Naive B cell (primary cell): ENCODE measurements at places on chromosomes 13 and 19. TPM values are rescaled to one million over a fixed set of nuclear protein-coding genes. Genes with fewer than 3 reads are reported as not detected.

GRCh38 chr13:22077764-22078163, 406.9 kb downstream of the FGF9 start:
- no peaks in the 10 kb centered on the region for H3K27me3 ChIP-seq
- no peak for DNase-seq
- H3K4me1 ChIP-seq: no peaks in the 10 kb centered on the region
- no peak overlapping the region for H3K4me3 ChIP-seq
- H3K36me3 ChIP-seq: no peaks in the 10 kb centered on the region

- no peak for DNase-seq
- H3K27me3 ChIP-seq: no peaks in the 10 kb centered on the region
- no peak overlapping the region for H3K27ac ChIP-seq
- H3K4me3 ChIP-seq: no peak overlapping the region
Observed at GRCh38 chr13:23867027-23867491, 22.1 kb downstream of the MIPEP start.

- peaks cover 24% of the 10 kb centered on the region for H3K27me3 ChIP-seq
- H3K4me3 ChIP-seq: no peak overlapping the region
- H3K27ac ChIP-seq: no peak overlapping the region
- H3K4me1 ChIP-seq: no peaks in the 10 kb centered on the region
- no peaks in the 10 kb centered on the region for H3K36me3 ChIP-seq
- DNase-seq: no peak
Observed at GRCh38 chr13:98427331-98427995, 149.4 kb downstream of the STK24 start.

DNA sequence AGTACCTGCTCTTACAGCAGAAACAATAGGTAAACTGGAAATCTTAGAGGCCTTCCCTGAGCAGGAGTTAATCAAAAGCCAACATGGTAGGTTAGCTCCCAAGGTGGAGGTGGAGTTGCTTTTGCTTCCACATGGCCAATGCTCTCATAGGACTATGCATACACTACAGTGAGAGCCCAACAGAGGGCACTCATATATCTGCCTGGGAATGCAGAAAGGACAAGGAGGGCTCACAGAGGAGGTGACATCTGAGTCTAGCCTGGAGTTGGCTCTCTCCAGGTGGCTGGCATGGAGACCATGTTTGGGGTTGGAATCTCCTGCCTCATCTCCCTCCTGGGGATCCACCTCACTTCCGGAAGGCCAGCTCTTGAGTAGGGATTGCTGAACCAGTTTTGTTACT, 34.6 kb downstream of the ATP8A2 start:
- peaks cover 14% of the 10 kb centered on the region for H3K27me3 ChIP-seq
- H3K4me3 ChIP-seq: no peak overlapping the region
- no peak for DNase-seq
- peaks cover 5% of the 10 kb centered on the region for H3K4me1 ChIP-seq
- H3K36me3 ChIP-seq: peaks cover 14% of the 10 kb centered on the region

GRCh38 chr19:18173572-18174288, at the start of gene IFI30:
TSS of gene IFI30 (plus strand) at chr19:18173813. CDS start at chr19:18173842, 29 bp downstream.
- H3K27ac ChIP-seq: peak within 1 kb of the TSS; percentile 99
- peak within 1 kb of the TSS; percentile 95 for H3K4me3 ChIP-seq
- H3K4me1 ChIP-seq: peaks cover 55% of the 10 kb centered on the region
- H3K27me3 ChIP-seq: no peaks in the 10 kb centered on the region

GRCh38 chr19:41537789-41538188, 38.2 kb upstream of the CEACAM21 start:
- no peaks in the 10 kb centered on the region for H3K36me3 ChIP-seq
- peaks cover 69% of the 10 kb centered on the region for H3K4me1 ChIP-seq
- H3K27ac ChIP-seq: peak overlapping the region; percentile 66
- no peaks in the 10 kb centered on the region for H3K27me3 ChIP-seq
- peak overlapping the region; percentile 87 for H3K4me3 ChIP-seq

GRCh38 chr19:7907544-7907943, 3.9 kb downstream of the MAP2K7 start:
- peaks cover 31% of the 10 kb centered on the region for H3K4me1 ChIP-seq
- no peak for DNase-seq
- no peaks in the 10 kb centered on the region for H3K27me3 ChIP-seq

DNA sequence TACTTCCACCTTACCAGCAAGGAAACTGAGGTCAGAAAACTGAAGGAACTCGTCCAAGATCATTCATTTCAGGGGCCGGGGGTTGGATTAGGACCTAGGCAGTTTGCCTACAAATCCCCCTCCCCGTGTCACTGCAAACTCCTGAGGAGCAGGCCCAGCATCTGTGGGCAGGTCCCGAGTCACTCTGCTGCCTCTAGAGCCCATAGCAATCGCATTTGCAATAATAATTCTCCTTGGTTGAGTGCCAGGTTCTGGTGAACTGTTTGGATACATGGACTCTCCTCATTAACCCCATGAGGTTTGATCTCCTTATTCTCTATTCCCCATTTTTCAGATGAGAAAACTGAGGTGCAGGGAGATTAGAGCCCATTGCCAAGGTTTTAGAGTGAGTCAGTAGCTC, 903 bp downstream of the PIN1 start:
- peak overlapping the region; percentile 57 for H3K27ac ChIP-seq
- no peaks in the 10 kb centered on the region for H3K27me3 ChIP-seq
- peak overlapping the region; percentile 88 for H3K4me3 ChIP-seq
- no peak for DNase-seq
- peaks cover 13% of the 10 kb centered on the region for H3K4me1 ChIP-seq

DNA sequence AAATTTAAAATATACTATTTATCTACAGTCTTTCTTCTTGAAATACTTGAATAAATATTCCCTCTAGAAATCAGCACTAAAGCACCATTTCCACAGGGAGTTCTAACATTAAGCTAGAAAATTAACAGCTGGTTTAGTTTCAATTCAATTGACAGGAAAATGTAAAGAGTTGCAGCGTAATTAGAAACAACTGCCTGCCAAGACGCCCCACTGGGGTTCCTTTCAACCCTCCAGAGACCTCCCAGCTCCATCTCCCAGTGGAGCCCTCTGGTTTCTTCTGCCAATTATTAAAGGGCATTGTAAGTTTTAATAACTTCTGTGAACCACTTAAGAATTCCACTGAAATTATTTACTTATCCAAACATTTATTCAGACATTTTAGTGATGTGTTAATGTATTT, 4.2 kb downstream of the GJA3 start:
- H3K4me1 ChIP-seq: no peaks in the 10 kb centered on the region
- H3K27ac ChIP-seq: no peak overlapping the region
- peaks cover 5% of the 10 kb centered on the region for H3K27me3 ChIP-seq
- H3K4me3 ChIP-seq: no peak overlapping the region
- H3K36me3 ChIP-seq: no peaks in the 10 kb centered on the region
- DNase-seq: no peak

DNA sequence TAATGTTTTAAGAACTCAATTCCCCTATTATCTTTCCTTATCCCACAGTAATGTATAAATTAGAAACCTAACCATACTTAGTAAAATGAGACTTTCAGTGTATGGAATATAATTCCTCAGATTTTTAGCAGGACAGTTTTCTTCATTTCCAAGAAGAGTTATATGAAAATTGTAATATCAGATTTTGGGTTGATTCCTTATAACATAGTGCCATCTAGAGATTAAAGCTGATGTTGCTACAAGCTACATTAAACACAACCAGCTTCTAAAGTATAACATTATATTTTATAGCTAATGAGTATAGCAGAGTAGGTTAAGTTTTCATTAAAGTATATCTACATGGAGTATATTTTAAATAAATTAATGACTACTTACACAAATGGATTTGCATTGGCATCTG, 99.7 kb upstream of the MIR17HG start:
- no peaks in the 10 kb centered on the region for H3K36me3 ChIP-seq
- H3K4me1 ChIP-seq: no peaks in the 10 kb centered on the region
- no peaks in the 10 kb centered on the region for H3K27me3 ChIP-seq
- no peak overlapping the region for H3K4me3 ChIP-seq
- H3K27ac ChIP-seq: no peak overlapping the region
- no peak for DNase-seq

DNA sequence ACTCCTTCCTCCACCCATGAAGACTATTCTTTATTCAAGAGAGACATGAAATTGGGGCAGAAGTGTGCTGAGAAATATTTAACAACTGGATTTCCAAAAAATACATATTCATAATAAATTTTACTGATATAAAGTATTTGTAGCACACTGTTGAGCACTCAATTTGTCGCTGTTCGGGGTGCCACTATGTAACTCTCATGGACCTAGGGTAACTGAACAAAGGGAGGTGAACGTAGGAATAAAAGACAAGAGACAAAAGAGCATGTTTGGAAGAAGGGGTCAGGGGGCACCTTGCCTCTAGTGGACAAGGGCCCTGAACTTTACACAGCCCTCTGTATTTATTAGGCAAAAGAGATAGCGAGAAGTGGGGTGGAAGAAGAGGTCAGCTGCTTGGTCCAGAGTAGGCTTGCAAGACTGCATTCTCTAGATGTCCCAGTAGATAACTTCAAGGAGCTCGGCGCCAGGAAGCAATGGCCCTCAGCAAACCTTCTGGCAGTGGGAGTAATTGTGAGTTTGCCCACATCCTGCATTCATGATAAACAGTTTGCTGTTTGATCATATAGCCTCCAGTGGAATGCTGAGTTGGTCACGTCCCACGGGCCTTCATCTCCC, 4.5 kb upstream of the ZNF175 start:
- no peak for DNase-seq
- H3K4me3 ChIP-seq: peak overlapping the region; percentile 58

The FSD1 gene
- 1.2 TPM for polyA plus RNA-seq

The SHISA7 gene
- polyA plus RNA-seq: not detected

The SHISA2 gene
- not detected for polyA plus RNA-seq

The SCEL gene
- not detected for polyA plus RNA-seq

The CEACAM16 gene
- not detected for polyA plus RNA-seq
